ENCODE measurements at places on chromosomes 12 and 14.

- no peak for DNase-seq
Observed at GRCh38 chr14:69055125-69055524, 76.0 kb upstream of the ACTN1 start.

- DNase-seq, result no peak
Observed at GRCh38 chr12:34107016-34107415, 84.7 kb downstream of the ALG10 start.

DNA sequence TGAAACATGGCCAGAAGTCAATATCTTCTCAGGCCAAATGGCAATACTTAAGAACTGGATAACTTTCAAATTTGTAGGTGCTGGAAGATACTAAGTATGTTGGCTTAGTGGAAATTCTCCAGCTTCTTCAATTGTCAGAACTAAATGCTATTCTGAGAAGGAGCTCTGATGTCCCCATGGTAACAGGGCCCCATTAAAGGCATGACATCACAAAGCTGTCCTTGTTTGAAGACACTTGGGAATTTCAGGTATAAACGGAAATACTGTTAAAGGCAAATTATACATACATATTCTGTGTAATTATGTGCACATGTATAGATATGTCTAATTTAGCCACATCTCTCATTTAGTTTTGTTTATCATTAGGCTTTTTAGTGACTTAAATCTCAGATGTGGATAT, 210.0 kb upstream of the SEL1L start:
- no peak for DNase-seq

DNA sequence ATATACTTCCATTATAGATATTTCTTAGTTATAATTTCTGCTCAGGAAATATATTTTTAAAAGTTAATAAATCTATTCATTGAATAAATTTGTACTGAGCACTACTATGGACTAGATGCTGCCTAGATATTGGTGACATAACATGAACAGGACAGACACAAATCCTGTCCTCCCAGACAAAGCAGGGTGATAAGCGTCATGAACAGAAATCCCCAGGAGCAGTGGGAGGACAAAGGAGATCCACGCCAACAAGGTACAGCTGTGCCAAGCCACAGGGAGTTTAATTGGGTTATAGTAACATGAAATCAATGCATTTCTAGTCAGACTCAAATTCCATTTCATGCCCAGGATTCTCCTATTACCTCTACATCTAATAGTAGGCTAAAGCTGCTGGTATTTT, 171.8 kb upstream of the CPNE8 start:
- no peak for DNase-seq

DNA sequence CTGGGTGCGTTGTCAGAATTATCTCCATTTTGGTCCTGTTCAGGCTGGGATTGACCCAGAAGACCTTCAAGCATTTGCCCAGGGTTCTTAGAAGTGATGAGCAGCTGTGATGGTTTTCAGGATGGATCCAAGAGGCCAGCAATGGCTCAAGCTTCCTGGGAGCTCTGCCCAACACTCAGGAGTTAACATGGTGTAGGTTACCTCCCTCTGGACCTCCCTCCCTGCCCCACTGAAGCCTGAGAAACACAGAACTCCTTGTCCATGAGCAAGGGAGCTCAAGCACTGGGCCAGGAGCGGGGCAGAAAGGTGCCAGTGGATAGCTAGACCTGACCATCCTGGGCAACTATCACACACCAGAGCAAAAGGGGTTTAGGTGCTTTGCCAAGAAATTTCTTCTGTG, 148.4 kb upstream of the FKBP4 start:
- DNase-seq, result no peak

DNA sequence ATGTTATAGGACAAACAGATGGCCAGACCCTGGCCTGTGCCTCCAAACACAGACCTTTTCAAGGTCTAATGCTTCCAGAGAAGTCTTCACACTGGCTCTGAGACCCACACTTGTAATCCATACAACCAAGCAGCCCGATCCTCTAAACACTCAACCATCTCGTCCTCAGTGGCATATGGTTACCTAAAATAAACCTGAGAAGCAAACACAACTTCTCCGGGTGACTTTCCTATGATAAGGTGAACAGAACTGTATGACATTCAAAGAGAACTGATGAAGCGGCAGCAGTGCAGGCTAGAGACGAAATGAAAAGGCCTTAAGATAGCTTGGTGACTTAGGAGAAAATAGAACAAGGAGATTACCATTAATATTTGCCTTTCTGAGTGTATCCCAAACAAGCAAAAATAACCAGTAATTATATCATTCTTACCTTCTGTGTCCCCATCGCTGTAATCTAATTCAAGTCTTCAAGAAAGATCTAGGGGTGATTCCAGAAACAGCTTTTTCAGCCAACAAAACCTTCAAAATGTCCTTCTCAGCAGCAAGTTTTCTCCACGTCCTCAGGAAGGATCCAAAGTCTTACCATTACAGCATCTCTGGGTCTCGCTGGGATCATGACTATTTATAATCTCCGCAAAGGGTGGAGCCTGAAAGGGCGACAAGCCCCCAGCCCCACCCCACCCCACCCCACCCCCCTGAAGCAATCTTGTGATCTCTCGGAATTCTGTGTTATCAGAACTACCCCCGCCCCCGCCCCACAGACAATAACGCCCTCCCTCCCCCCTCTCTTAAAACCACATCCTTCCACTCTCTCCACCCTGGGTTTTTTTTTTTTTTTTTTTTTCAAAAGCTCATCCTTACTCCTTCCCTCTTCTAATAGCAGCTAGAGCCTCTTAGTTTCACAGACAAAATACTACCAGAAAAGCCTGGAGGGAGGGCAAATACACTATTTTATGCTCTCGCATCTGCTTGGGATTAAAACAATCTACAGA, at the start of gene SLC2A3:
TSS of gene SLC2A3 (minus strand) at position 598 of the 992 bp plus-strand sequence. CDS start at position 445, 153 bp downstream.
- peak; percentile 82 for DNase-seq

DNA sequence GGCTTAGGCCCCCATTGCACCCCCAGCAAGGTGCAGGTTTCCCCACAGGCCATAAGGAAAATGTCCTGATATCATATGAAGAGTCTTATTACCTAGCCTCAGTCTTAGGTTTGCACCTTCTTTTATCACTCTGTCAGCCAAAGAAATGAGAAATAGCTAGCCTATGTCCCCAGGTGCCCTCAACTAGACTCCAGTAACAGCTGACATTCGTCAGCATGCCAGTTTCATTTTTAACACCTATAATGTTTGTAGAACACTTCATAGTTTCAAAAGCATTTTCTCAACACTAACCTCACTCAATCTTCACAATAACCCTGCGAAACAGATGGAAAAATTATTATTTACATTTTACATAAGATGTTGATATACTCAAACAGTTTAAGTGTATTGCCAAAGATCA, 24.0 kb upstream of the OR10P1 start:
- DNase-seq, result no peak

DNA sequence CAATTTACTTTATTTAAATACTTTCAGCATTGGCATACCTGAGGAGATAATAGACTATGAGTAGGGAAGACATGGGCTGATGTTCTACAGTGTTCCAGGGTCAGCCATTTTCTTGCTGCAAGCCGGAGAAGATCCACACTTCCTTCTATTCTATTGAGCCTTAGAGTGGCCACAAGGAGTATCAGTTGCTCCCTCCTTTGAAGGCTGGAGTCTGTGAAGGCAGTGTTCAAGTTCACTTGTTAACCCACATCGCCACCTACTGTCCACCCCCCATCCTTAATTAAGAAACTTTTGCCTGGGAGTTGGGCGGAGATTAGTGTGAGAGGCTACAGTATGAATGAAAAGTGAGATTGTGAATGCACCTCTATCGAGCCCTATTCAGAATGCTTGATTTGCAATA, 666.6 kb downstream of the NRXN3 start:
- DNase-seq, result peak; percentile 74

DNA sequence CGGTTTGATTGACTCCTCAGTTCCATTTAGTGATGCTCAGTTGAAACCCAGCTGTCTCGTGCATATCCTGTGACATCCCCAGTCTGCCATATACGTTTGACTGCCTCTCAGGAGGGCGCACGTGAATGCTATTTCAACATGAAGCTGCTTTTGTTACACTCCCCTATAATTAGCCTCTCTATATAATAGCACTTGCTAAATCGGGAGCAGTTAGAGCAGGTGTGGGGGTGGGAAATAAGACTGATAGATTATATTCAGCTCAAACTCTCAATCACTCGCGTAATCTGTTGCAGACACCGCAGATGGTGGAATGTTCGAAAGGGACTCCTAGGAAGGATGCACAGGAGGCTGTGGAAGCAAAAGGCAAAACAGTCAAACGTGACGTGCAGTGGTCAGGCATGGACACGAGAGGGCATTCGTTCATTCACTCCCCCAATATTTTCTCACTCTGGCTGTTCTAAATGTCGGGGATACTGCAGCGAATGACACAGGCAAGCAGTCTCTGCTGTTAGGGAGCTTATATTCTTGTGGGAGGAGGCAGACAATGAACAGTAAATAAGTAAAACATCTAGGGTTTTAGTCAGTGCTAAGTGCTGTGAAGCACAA, 29.8 kb downstream of the KCNA1 start:
- no peak for DNase-seq

- peak; percentile 94 for DNase-seq
Observed at GRCh38 chr12:105330283-105330930, at the start of gene C12orf75. TSS of gene C12orf75 (plus strand) at chr12:105330691. CDS start at chr12:105330892, 201 bp downstream.

DNA sequence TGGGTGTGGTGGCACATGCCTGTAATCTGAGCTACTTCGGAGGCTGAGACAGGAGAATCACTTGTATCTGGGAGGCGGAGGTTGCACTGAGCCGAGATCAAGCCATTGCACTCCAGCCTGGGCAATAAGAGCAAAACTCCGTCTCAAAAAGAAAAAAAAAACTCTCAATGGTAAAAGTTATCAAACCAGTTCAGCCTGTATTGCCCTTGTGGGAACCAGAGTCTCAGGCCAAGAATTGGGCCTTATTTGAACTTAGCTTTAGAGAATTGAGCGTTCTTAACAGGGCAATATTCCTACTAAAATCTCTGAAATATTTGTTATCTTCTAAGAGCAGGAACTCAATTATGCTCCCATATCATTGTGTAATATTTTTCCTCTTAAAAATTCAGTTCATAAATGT, 7.7 kb upstream of the MDM2 start:
- no peak for DNase-seq

GRCh38 chr14:51463461-51463860, 188.2 kb upstream of the FRMD6 start:
- DNase-seq, result no peak

Data from kidney (tissue), 22 donors.